ENCODE measurements at places on chromosomes 16 and 17. TPM values are rescaled to one million over a fixed set of nuclear protein-coding genes. Genes with fewer than 3 reads are reported as not detected.

GRCh38 chr17:12330456-12330855 is 309.8 kb downstream of the MAP2K4 start:
- H3K4me1 ChIP-seq, result no peaks in the 10 kb centered on the region
- H3K4me3 ChIP-seq, result no peak overlapping the region
- no peak overlapping the region for H3K27ac ChIP-seq
- no peaks in the 10 kb centered on the region for H3K27me3 ChIP-seq
- no peak for DNase-seq

DNA sequence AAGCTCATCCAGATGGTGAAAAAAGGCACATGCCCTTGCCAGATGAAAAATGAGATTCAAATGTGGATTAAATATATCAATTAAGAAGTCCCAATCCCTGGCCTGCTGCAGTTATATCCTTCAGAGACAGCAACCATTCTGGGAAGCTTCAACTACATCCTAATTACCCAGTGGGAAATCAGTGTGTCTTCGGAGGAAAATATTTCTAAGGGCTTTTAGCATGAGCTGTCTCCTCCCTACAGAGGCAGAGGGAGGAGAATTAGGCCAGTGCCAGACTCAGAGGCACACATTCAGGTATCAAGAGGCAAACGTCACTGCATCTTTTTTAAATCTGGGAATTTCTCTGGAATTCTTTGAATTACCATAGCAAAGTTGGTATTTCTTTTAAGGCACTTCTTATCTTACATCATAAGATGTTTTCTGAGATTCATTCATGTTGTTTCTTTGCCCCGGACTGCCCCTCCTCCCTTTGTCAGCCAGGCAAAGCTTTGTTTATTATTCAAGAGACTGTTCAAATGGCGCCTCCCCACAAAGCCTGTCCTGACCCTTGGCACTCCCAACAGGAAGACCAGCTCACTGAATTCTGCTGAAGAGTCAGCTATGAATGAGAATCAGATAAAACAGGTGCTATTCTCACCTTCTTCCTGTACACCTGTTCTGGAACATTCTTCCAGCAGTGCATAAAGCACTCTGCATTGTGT is 38.3 kb upstream of the SMPD3 start:
- no peaks in the 10 kb centered on the region for H3K4me1 ChIP-seq
- H3K4me3 ChIP-seq, result no peak overlapping the region
- no peak for DNase-seq
- no peaks in the 10 kb centered on the region for H3K36me3 ChIP-seq
- peaks cover 9% of the 10 kb centered on the region for H3K27me3 ChIP-seq
- no peak overlapping the region for H3K27ac ChIP-seq

DNA sequence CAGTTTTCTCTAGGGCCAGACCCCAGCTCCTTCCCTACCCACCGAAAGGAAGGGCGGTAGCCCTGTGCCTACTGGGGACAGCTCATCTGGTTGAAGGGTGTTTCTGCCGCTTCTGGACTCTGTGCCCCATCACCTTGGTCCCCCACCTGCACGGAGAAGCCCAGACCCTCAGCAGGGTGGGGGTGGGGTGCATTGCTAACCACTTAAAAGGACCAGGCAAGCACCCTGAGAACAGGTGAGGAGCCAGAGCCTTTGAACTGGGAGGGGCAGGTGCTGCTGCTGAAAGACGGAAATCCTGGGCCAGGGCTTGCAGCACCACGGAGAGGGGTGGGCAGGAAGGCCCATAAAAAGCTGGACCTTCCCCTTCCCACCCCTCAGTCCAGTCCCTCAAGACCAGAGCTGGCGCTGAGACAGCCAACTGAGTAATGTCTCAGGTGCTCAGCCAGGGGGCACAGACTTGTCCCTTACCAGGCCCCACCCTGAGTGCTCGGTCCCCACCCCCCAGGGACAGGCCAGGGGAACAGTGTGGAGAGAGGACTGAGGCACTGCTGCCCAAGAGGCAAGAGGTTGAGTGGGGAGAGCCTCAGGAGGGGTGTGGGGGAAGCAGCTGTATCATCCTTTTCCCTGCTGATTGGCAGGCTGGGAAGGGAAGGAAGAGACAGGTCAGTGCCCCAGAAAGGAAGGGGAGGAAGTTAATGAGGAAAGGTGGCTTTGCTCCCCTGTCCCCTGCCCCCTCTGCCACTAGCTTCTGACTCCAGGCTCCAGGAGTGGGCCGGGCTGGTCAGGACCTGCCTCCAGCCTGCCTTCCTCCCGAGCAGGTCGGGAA is 10.9 kb upstream of the SP2 start:
- H3K4me3 ChIP-seq, result no peak overlapping the region
- no peaks in the 10 kb centered on the region for H3K36me3 ChIP-seq
- H3K27me3 ChIP-seq, result peaks cover 5% of the 10 kb centered on the region
- no peak for DNase-seq
- H3K27ac ChIP-seq, result no peak overlapping the region

The ARL5C gene
- total RNA-seq, result not detected

DNA sequence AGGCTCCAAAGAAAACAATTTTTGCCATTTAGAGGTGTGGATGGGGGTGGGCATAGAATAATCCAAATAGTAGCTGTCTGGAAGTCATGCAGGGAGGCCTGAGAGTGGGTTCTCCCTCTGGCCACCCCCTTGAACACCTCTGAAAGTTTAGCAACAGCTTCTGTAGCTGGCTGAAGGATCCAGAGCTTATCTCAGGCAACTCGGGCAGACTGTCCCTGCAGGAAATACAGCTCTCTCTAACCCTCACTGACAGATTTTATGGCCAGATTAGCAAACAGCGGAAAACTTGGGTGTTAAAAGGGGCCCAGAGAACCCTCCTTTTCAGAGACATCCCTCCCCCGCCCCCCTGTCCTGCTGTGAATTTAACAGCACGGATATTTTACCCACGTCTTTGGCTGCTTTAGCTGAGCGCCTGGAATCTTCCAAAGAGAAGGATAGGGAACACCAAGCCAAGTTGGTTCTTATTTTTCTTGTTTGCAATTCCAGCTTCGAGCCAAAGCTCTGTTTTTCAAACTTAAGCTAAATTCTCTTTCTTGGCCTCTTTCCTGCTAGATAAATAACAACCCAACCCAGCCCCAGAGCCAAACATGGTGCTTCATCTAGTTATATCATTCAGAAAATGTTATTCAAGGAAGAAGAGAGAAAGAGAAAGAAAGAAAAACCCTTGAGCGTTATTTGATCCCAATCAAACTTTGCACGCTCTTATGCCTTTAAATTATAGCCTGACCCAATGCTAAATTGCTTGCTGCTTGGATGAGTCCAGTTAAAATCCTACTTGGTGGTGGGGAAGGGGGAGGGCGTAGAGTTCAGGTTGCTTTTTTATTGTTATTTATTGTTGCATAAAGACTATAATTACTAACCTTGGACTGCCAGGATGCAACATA is 2.3 kb upstream of the HOXB2 start:
- H3K27ac ChIP-seq, result peak overlapping the region; percentile 83
- H3K4me3 ChIP-seq, result peak overlapping the region; percentile 82
- H3K36me3 ChIP-seq, result peaks cover 19% of the 10 kb centered on the region
- peak; percentile 75 for DNase-seq
- H3K27me3 ChIP-seq, result peaks cover 2% of the 10 kb centered on the region

GRCh38 chr16:68146585-68146984 is 61.4 kb downstream of the NFATC3 start:
- H3K36me3 ChIP-seq, result peaks cover 33% of the 10 kb centered on the region
- no peak overlapping the region for H3K27ac ChIP-seq
- no peak overlapping the region for H3K4me3 ChIP-seq
- DNase-seq, result no peak
- H3K27me3 ChIP-seq, result no peaks in the 10 kb centered on the region
- peaks cover 25% of the 10 kb centered on the region for H3K4me1 ChIP-seq

- peak overlapping the region; percentile 74 for H3K27ac ChIP-seq
- peak; percentile 90 for DNase-seq
- H3K4me1 ChIP-seq, result peaks cover 11% of the 10 kb centered on the region
- no peaks in the 10 kb centered on the region for H3K36me3 ChIP-seq
These were observed 14.6 kb upstream of the CD79B start for GRCh38 chr17:63946440-63947363.

DNA sequence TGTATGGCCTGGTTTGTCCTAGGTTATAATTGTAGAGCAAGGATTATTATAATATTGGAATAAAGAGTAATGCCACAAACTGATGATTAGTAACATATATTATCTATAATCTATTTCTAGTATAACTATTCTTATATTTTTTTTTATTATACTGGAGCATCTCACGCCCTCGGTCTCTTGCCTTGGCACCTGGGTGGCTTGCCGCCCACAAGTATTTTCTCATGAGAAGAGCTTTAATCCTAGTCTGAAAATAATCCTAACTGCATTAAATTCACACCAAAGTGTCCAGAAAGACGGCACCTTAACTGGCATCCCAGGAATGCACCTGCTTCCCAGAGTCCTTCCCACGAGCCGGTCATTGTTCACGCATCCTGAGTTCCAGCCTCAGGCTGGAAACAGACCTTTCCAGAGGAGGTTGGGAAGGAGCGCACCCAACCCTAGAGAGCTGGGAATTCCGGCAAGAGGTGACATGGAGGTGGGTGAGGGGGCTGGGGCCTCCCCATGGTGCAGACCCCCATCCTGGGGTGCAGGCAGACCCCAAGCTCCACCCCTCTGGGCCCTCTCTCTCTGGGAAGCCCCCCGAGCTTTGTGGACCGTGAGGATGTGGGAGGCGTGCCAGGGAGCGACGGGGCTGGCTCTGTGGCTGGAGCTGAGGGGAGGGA is 15.9 kb downstream of the CHMP1A start:
- peaks cover 15% of the 10 kb centered on the region for H3K36me3 ChIP-seq
- no peak for DNase-seq
- peak overlapping the region; percentile 80 for H3K4me3 ChIP-seq
- peaks cover 3% of the 10 kb centered on the region for H3K27me3 ChIP-seq
- H3K27ac ChIP-seq, result no peak overlapping the region

All from activated CD4-positive, alpha-beta T cell treated with anti-CD3 and anti-CD28 coated beads, Interleukin-2, amount 10 ng/mL, durations not matched to agents 24 days and 14 days (primary cell).